Brain microvascular endothelial cell (primary cell): ENCODE measurements at places on chromosomes 7 and 10.

DNA sequence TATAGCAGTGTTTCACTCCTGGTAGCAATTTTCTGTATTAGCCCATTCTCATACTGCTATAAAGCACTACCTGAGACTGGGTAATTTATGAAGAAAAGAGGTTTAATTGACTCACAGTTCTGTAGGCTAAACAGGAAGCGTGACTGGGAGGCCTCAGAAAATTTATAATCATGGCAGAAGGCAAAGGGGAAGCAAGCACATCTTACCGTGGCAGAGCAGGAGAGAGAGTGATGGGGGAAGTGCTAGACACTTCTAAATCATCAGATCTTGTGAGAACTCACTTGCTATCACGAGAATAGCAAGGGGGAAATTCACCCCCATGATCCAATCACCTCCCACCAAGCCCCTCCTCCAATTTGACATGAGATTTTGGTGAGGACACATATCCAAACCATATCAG, 131.6 kb upstream of the EFCAB10 start:
- DNase-seq = no peak

DNA sequence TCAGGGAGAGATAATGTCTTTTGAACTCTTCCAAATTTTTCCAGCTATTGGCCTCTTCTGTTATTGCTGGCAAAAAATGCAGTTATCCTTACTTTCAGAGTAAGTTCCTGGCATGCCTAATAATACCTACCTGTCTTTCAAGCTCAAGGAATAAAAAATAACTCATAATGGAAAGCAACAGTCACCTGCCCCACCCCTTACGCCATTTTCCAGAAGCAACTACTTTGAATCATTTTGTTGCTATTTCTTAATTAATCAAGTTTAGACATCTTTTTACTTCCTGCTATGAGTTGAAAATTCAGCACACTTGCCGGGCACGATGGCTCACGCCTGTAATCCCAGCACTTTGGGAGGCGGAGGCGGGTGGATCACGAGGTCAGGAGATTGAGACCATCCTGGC, 23.0 kb upstream of the CDK13 start:
- DNase-seq = no peak

DNA sequence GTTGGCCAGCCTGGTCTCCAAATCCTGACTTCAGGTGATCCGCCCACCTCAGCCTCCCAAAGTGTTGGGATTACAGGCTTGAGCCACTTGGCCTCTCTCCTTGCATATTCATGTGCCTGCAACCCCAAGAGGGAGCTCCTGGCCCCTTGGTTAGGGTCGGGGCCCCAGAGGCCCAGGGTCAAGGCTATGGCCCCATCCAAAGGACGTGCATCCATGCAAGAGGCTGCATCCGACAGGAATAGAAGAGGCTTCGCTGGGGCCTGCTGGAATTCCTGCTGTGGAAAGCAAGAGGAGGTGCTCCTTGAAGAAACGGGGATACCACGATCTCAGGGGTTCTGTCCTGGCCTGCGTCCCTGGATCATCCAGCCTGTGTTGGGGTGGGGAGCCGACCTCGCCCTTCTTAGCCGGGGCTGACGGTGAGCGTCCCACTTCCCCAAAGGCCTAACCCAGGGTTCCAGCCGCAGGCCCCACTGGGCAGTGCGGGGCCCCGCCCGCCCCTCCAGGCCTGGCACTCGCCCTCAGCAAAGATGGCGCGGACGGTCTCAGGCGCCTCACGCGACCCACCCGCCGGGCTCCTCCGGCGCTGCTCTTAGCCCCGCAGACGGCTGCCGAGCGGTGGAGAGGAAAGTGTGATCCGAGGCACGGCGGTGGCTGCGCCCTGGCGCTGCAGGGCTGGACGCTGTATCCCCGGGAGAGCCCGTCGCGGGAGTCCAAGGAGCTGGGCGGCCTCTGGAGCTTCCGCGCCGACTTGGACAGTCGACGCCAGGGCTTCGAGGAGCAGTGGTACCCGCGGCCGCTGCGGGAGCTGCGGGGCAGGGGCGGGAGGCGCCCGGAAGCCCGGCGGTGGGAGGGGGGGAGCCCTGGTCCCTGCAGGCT, 54.7 kb downstream of the ZNF727 start:
- DNase-seq = no peak

- DNase-seq = no peak
Observed at GRCh38 chr10:17116193-17116592, 13.4 kb downstream of the CUBN start.

DNA sequence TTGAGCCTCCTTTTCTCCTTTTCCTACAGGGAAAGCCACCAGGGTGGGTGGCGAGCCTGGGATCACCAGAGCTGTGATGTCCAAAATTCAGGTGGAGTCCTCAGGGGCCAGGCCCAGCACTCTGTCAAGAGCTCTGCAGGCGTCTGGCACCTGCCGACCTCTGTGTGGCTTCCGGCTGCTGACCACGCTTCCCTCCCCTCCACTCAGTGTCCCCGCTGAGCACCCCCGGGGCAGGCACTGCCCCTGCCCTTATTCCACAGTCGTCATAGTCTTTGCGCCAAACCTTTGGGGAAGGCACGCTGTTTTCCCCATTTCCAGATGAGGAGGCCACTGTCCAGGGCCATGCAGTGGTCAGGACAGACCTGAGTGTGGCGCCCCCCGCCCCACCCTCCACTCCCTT, 7.5 kb downstream of the MTG1 start:
- no peak for DNase-seq

DNA sequence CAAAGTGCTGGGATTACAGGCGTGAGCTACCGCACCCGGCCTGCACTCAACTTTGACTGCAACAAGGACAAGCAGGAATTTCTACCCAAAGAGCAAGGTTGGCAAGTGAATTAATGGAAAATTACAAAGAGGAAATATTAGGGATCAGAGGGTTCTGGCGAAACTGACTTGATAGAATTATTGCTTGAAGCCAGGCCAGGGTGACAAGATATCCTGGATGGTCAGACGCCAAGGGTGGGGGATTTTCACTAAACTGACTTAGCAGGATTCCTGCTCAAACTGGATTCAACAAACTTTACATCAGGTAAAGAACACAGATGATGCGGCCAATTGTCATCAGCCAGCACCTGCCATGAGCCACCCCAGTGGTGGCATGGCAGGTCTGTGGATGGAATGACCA, 603.6 kb upstream of the MGMT start:
- DNase-seq = no peak

DNA sequence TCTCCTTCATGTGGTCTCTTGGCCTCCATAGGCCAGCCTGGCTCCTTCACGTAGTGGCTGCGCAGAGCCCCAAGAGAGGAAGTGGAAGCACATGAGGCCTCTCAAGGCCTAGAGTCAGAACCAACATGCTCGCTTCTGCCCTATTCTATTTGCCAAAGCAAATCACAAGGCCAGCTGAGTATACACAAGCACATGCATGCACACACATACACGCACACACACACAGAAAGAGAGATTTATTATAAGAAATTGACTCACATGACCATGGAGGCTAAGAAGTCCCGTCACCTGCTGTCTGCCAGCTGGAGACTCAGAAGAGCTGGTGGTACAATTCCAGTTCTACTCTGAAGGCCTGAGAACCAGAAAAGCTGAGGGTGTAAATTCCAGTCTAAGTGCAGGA, 64.3 kb upstream of the NRP1 start:
- no peak for DNase-seq

- no peak for DNase-seq
Observed at GRCh38 chr10:121216295-121216694, 365.1 kb downstream of the WDR11 start.

DNA sequence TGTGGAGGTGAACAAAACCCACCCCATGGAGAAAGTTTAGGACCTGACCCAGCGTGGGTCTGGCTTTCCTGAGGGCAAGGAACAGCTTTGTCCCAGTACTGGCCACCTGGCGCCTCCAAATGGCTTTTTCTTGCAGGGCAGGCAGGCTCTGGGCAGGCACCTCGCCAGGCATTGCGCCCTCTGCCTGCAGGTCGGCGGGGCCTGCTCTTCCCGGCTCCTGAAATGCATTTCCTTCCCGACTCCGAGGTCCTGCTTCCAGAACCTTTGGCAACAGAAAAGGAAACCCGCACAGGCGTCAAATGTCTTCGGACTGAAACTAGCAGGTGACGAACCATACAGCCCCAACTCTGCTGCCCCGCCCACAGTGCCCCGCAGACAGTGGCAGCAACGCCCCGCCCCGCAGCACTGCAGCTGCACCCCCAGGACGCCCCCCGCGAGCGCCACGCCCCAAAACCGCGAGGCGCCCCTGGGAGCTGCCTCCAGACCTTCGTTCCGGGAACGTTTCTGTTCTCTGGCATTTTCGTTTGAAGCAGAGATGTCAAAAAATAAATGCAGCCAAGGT, 65.5 kb downstream of the C10orf143 start:
- DNase-seq = no peak

GRCh38 chr7:50342616-50343114, 38.1 kb downstream of the IKZF1 start:
- no peak for DNase-seq

DNA sequence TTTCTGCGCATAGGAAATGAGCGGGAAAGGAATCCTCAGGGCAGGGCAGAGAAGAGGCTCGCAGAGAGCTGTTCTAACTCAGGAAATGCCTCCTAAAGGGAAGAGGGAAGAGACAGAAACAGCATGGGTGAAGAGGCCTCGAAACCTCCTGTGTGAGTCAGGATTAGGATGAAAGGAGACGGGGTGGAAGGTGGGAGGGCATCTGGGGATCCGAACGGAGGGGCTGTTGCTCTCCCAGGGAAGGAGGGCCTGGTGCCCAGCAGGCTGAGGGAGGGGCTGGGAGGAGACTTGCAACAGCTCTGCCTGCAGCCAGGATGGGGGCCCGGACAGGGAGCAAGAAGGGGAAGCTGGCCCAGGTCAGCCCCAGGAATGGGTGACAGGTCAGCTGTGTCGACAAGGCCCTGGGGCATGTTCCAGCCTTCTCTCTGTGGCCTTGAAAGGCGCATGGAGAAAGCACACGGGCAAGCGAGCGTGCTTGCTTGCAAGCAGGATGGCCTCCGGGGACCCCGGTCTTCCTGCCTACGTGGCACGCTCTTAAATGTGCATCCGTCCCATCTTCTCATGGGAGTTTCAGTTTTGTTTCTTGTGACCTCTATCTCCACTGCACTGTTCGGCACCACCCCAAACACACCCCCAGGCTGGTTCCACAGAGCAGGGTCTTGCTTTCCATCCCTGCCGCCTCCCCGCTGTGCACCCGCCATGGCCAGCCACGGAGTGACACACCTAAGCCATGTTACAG, 63.5 kb downstream of the HIPK2 start:
- no peak for DNase-seq

- no peak for DNase-seq
Observed at GRCh38 chr7:50331564-50332208, 27.2 kb downstream of the IKZF1 start.

DNA sequence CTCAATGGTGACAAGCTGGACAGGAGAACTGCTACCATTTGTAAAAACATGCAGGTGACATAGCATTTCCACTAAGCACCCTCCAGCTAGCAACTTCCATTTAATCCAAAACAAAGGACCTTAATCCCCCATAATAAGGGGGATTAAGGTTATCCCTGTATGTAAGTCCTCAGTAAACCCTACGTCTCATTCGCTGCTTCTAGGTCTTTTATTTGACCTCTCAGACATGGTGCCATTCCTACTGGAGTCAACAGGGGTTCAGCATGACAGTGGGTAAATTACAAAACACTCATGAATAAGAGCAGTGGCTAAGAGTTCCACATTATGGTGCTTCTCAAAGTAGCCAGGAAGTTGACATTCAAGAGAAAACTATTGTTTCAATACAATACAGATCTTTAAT, 121.8 kb upstream of the CAV2 start:
- no peak for DNase-seq

GRCh38 chr10:114374053-114374791, 30.1 kb downstream of the AFAP1L2 start:
- peak; percentile 5 for DNase-seq

GRCh38 chr10:104690959-104691358, 49.9 kb downstream of the SORCS3 start:
- no peak for DNase-seq

GRCh38 chr7:71752171-71752935, 620.4 kb downstream of the GALNT17 start:
- peak; percentile 12 for DNase-seq

DNA sequence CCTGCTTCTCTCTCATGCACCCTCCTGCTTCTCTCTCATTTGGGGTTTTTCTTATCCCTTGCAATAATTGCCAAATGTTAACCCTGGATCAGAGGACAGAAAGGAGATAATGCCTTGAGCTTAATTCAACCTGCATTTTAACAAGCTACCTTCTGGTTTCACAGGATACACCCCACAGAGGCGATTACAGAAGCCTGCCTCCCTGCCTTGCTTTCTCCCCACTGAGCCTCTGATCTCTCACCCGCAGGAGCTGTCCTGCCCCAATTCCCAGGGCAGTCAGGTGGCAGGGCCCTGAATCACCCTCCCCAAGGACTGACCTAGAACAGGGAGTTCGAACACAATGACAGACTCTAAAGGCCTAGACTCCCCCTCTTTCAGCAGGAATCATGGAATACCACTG, 959.5 kb downstream of the GRID1 start:
- no peak for DNase-seq

- DNase-seq = no peak
Observed at GRCh38 chr10:114753126-114753525, 68.5 kb upstream of the FHIP2A start.

DNA sequence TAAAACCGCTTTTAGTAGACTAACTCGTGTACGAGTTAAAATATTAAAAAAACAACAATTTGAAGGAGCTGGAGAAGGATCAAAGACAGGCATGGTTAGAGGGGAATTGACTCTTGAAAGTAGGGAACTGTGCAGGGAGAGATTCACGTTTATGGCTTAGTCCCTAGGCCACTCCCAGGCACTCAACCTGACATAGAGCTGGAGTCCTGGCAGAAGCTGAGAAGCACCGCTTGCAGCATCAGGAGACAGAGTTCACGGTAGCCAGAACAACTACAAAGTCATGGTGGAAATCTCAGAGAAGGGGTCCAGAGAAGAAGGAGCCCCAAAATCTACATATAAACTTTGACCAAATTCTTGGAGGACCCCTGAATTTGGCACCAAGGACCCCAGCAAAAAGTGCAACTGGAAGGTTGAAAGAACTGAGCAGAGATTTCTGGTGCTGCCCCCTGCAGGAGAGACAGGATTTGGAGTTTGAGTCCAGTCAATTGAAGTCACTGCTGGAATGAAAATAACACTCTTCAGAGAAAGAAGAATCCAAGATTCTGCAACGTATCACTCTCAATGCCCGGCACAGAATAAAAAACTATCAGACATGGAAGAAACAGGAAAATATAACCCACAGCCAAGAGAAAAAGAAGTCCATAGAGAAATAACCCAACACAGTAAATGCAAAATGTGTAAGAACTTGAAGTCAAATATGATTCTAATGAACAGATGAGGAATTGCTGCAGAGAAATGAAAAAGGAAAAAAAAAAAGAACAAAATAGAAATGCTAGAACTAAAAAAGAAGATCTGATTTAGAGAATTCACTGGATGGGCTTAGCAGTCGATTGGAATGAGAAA, 493.3 kb upstream of the PODXL start:
- DNase-seq = peak; percentile 45
